Psoas muscle (tissue), 8 donors: ENCODE measurements at places on chromosomes 2 and 18.

GRCh38 chr18:8793445-8794155 lies 88.2 kb downstream of the MTCL1 start:
- no peak for DNase-seq

DNA sequence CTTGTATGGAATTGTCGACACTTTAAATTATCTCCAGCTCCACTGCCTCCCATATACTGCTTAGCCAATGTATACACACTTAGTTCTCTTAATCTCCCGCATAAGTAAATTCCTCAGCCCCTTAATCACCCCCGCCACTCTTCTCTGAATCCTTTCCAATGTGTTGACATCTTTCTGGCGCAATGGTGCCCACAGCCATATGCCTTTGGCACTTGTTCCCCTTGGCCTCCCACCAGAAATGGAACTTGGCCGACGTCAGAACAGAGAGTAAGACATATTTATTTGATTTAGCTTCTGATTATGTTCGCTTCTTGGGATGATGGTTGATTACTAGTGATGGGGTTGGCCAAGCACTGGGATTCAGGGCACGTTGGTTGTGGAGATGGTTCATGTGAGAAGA lies 1089.3 kb upstream of the CELF4 start:
- DNase-seq: no peak

DNA sequence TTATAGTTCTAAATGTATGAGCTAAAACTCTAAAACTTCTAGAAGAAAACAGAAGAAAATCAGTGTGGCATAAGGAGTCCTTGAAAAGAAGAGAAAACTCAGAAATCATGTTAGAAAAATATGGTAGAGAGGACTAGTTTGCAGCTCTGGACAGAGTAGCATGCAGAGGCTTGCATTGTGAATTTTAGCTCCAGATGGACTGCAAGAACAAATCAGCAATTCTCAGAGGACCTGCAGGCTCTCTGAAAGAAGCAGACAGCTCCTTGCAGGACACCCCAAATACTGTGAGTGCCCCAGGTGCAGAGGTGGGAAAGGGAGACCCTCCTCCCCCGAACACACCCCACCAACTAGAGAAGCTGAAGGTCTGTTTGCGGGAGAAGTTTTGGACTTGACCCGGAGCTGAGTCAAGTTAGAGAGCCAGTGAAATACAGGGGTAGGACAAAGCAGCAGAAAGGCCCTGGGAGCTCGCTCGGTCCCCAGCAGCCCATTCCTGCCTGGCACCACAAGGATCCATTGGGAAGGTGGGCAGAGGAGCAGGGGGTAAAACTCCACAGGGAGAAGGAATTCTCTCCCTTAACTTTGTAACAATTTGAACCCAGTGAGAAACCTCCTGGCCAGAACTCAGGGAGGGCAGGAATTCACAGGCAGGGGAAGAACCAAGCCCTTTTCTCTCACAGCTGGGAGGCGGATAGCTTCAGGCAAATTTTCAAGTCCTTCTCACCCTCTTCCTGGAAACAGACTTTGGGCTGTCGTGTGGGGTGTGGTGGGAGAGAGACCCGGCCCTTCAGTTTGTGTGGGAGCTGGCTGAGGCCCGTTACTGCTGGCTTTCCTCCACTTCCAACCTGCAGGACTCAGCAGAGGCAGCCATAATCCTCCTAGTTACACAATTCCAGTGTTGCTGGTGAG lies 216.2 kb upstream of the SLC35G4 start:
- no peak for DNase-seq

DNA sequence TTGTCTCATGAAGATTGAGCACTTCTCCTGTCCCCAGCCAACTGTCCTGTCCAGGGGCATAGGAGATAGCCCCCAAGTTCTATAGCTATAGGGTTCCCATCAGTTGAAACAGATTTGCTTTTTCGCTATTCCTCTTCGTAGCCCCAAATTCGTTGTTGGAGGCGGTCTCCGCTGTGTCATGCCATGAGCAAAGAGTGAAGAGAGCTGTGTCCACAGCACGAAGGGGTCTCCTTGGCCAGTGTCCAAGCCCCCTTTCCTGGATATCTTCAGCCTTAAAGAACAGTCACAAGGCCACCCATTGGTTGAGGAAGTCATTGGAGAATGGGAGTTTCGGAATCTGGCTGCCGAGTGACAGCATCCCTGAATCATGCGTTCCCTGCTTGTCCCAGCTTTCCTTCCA lies 21.0 kb downstream of the IGFBP5 start:
- no peak for DNase-seq

DNA sequence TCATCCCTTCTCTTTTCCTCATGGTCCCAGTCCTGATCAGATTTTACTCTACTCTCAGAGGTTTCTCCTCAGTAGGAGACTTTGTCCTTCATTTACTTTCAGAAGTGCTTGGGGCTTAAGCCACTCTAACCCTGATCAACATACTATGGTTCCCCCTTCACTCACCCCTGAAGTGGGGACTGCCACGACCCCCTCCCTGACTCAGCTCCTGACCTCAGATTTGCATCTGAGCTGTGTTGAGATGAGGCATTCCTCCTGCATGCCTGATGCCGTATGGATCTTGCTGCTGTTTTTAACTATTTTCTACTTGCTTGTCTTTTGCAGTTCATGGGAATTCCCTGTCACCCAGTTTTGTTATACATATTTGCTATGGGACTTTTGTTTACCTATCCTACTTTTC lies 306.7 kb upstream of the CHST9 start:
- DNase-seq: no peak

DNA sequence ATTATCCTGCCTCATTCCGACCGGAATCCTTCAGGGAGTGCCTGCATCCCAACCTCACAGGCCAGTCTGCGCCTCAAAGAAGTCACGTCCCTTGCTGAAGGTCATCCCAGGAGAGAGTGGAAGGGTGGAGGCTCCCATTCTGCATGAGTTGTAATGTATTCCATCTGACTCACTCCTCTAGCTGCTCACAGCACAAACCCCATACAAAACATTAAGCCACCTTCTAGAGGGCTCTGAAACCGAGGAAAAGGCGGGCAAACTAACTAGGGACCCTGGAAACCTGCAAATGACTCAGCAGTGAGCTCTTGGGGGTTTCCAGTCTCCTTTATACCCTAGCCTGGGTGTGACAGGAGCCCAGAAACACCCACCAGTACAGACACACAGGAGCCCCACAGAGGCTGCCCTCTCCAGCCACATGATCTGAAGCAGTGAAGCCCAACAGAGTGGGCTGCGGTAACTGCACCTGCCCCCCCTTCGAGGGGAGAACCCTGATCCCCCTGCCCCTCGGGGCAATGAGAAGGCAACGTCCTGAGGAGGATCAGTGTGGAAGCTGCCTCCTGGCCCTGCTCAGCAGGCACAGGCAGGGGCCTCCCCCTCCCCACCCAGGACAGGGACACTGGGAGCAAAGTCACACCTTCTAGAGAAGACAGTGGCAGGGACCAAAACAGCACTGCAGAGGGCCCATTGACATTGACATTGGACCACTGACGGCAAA lies 69.3 kb upstream of the SNTG2 start:
- no peak for DNase-seq
